Activated CD8-positive, alpha-beta T cell treated with anti-CD3 and anti-CD28 coated beads, Interleukin-2, amount 10 ng/mL, durations not matched to agents 7 days and 5 days (primary cell): ENCODE measurements at places on chromosomes 5 and 9. TPM values are rescaled to one million over a fixed set of nuclear protein-coding genes. Genes with fewer than 3 reads are reported as not detected.

The LSM11 gene
- 5.8 TPM for total RNA-seq

The PLPP7 gene
- 0.21 TPM for total RNA-seq

The CTNND2 gene
- not detected for total RNA-seq

DNA sequence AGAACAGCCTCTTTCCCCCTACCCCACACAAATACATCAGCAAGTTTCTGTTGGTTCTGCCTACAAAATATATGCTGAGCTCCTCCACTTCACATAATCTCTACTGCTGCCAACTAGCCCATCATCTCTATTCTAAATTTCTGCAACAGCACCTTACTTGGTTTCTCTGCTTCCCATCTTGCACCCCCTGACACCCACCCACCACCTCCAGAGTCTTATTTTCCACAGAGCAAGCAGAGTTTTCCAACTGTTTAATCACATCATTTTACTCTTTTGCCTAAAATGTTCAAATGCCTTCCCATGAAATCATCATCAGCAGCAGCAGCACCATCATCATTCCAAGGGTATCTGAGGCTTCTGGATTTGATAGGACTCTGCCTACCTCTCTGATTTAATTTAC, 295.7 kb downstream of the CTNND2 start:
- no peaks in the 10 kb centered on the region for H3K4me1 ChIP-seq
- no peaks in the 10 kb centered on the region for H3K36me3 ChIP-seq
- no peak overlapping the region for H3K4me3 ChIP-seq
- H3K27me3 ChIP-seq: no peaks in the 10 kb centered on the region
- H3K27ac ChIP-seq: no peak overlapping the region

- no peaks in the 10 kb centered on the region for H3K27me3 ChIP-seq
- peaks cover 11% of the 10 kb centered on the region for H3K36me3 ChIP-seq
- H3K4me3 ChIP-seq: peak overlapping the region; percentile 77
- H3K27ac ChIP-seq: peak overlapping the region; percentile 93
Observed at GRCh38 chr9:136882109-136882946, 4.0 kb upstream of the TRAF2 start.

- DNase-seq: no peak
- no peak overlapping the region for H3K27ac ChIP-seq
- peaks cover 10% of the 10 kb centered on the region for H3K4me1 ChIP-seq
Observed at GRCh38 chr9:127535834-127536233, 76.2 kb upstream of the STXBP1 start.

DNA sequence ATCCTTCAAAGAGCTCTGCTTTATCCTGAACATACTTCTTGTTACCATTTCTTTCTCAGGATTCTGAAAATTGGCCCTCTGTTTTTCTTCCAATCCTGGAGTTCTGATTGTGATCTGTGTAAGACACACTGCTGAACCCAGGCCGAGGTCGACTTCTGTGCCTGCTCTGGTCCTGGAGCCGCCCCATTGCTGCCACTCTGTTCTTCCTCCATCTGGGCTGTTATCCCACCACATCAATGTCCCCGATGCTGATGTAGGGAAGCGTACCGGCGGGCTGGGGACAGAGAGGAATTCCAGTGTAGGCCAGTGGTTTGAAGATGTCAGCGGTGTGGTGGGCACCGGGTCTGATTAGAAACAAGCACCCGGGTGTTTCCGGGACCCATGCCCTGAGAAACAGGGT, 102.5 kb downstream of the LIFR start:
- DNase-seq: no peak
- no peak overlapping the region for H3K4me3 ChIP-seq
- H3K27me3 ChIP-seq: peaks cover 78% of the 10 kb centered on the region
- H3K36me3 ChIP-seq: no peaks in the 10 kb centered on the region
- no peak overlapping the region for H3K27ac ChIP-seq
